ENCODE measurements at places on chromosomes 4 and X.

DNA sequence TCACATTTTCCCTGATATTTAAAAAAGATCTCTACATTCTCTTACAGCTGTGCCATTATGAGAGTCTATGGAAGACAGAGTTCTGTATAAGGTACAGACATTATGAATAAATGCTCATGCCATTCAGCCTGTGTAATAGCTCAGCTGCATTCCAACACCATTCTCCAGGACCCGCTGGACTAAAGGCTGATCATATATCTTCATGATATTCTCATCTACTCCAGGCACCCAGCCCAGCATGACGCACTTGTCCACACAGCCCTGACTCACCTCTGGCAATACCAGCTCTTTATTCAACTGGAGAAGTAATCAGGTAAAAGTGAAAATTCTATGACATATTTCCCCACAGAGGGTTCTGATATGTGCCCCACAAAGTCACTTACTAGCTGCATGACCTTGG lies 437.5 kb upstream of the FGF16 start:
- no peak for DNase-seq

GRCh38 chrX:68146054-68146453 lies 287.2 kb downstream of the OPHN1 start:
- DNase-seq: no peak

- DNase-seq: peak; percentile 1
Observed at GRCh38 chrX:30577362-30577991, at the start of gene TASL. TASL (minus strand) TSS chrX:30577766; CDS start chrX:30560355, 17,411 bp downstream.

- DNase-seq: no peak
Observed at GRCh38 chrX:48802089-48802904, 430 bp downstream of the HDAC6 start.

GRCh38 chrX:11629593-11630211 lies 36.0 kb downstream of the ARHGAP6 start:
- no peak for DNase-seq

DNA sequence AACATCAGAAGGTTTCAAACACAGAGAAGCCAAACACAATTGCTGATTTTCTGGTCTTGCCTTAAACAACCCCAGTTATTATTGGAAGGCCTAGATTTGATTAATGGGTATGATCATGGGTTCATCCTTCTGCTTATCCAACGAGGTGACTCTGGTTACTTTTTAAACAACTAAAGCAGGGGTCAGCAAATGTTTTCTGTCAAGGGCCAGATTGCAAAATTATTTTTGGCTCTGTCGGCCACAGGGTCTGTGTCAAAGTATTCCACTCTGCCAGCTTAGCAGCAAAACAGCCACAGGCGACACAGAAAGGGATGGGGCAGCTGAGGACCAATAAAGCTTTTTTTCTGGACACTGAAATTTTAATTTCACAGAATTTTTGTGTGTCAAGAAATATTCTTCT lies 249.1 kb upstream of the STS start:
- DNase-seq: no peak

GRCh38 chr4:145299380-145300076 lies 119.1 kb upstream of the OTUD4 start:
- DNase-seq: no peak
